NCI-H2171 (cell line): ENCODE measurements at places on chromosomes 5 and 9.

DNA sequence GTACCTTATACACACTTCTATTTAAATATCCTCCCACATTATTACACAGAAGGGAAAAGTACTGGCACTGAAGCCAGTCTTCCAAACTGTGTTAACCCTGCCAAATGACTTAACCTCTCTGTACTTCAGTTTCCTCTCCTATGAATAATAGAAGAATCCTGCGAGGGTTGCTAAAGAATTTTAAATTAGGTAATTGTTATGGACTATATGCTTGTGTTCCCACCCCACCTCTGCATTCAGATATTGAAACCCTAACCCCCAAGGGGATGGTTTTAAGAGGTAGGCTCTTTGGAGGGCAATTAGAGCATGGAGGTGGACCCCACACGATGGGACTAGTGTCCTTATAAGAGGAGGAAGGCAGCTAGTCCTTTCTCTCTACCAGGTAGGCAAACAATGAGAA lies 72.7 kb downstream of the TTLL11 start:
- no peak for DNase-seq

- DNase-seq: no peak
These were observed 3.8 kb downstream of the RGMB start for GRCh38 chr5:98777295-98777694.

DNA sequence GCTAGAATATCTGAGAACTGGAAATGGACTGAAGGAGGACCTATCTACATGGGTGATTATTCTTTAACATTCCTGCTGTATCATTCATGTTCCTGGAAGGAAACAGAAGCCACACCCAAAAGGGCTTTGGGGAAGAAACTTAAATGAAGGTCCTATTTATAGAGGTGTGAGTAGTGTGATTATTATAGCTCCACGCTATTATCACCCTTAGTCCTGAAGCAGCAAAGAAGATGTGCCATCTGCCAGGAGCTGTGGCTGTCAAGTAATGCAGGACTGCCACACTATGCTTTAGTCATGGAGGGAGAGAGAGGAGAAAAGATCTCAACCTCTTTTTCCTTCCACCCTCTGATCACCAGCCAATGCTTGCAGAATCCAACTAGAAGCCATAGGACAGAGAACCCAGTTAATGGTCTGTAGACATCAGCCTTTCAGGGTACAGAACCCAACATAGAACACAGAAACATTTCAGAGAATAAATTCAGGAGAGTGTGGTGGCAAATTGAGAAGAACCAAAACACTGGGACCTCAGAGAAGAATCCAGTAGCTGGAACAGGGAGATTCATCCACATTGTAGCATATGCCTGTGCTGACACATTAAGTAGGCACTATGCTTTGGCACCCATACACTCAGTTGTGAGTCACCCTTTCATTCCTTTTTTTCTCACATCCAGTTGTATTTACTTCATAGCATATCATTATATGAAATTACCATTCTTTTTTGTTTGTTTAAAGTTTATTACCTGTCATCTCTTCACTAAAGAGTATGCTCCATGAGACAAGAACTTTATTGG lies 21.0 kb upstream of the RNF180 start:
- no peak for DNase-seq

GRCh38 chr9:88990041-88990728 lies 1.1 kb upstream of the S1PR3 start:
- DNase-seq: no peak

GRCh38 chr5:11361768-11362167 lies 542.5 kb downstream of the CTNND2 start:
- no peak for DNase-seq

DNA sequence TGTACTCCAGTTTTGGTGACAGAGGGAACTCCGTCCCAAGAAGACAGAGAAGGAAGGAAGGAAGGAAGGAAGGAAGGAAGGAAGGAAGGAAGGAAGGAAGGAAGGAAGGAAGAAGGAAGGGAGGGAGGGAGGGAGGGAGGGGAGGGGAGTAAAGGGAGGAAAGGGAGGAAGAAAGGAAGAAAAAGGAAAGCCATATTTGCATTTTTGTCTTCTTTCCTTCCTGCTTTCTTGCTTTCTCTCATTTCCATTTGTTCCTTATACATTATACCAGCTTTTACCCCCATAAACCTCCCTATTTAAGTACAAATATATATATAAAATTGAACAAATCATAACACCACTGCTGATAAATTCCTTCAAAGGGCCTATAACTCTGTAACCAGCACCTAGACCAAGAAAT lies 151.8 kb downstream of the SMC2 start:
- no peak for DNase-seq

GRCh38 chr5:58887311-58887710 lies 304.4 kb downstream of the RAB3C start:
- DNase-seq: no peak

GRCh38 chr5:81070571-81071255 lies 110.5 kb downstream of the RASGRF2 start:
- no peak for DNase-seq

DNA sequence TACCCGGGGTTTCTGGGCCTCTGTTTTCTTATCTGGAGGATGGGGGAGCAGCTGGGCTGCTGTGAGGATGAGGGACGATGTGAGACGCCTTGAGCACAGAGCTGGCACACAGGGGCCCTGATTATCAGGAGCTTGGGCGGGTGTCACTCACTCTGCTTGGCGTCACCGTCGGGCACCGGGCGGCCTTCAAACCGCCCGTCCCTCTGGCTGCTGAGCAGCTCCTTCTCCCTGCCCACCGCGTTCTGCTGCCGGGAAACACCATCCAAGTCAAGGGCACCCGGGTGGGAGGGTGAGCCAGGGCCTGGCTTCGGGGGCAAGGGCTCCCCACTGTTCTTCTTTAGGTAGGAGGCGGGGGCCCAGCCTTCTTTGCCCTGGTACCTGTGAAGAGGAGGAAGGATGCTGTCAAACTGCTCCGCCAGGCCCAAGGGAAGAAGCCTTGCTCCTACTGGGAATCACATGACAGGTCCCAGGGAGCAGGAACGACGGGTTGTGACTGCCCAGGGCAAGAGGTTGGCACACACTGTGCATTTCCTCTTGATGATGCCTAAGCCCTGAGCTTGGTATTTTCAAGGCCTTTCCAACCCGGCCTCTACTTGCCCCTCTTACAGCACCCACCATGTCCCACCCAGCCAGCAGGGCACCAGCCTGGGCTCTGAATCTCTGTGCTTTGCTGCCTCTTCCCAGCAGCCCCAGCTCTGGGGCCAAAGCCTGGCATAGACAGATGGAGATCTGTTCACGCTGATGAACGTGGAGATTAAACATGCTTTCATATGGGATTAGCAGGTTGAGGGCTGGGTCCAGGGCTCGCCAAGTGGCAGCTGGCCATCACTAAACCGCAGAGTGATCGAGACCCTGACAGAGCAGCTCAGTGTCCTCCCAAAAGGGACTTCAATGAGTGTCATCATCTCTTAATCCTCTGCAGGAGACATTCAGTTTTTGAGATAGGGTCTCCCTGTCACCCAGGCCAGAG lies 66.9 kb upstream of the UBTD2 start:
- DNase-seq: no peak

GRCh38 chr9:72687331-72687730 lies 165.9 kb downstream of the TMC1 start:
- no peak for DNase-seq

GRCh38 chr9:116237456-116237855 lies 83.9 kb downstream of the PAPPA start:
- no peak for DNase-seq

GRCh38 chr9:86321373-86321772 lies 32.8 kb downstream of the TUT7 start:
- DNase-seq: no peak

GRCh38 chr5:111932199-111932598 lies 175.2 kb upstream of the NREP start:
- no peak for DNase-seq

GRCh38 chr5:179802207-179802883 lies 4.3 kb downstream of the MGAT4B start:
- no peak for DNase-seq

DNA sequence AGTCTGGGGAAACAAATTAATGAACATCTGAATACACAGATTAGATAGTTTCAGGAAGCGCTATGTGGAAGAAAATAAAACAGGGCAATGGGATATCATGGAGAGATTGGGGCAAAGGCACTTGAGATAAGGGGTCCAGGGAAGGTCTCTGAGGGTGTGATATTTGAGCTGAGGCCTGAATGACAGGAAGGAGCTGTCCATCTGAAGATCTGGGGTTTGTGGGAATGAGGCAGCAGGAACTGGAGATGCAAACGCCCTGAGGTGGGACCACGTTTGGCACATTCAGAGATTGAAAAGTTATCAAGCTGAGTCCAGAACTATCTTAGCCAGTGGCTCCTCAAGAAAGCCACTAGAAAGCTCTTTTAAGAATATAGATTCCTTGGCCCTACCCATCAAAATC lies 8.7 kb upstream of the DAB2IP start:
- DNase-seq: no peak

GRCh38 chr5:181134259-181134658 lies 3.3 kb upstream of the OR2V1 start:
- DNase-seq: no peak

DNA sequence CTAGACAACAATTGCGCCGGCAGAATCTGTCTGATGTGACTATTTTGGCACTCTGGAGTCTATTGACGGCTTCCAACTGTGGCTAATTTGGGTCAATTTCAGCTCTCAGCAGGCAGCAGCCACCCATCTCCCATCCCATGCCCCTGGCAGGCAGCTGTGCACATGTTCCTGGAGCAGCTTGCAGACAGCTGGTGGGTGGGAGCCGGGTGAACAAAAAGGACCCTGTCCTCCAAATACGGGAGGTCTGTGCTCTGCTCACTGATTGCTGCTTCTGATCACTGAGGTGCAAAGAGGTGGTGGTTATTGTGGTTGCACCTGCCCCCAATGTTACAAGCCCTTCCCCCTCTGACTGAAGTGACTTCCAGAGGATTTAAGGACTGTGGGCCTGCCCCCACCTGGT lies 45.0 kb upstream of the N4BP3 start:
- peak; percentile 67 for DNase-seq

DNA sequence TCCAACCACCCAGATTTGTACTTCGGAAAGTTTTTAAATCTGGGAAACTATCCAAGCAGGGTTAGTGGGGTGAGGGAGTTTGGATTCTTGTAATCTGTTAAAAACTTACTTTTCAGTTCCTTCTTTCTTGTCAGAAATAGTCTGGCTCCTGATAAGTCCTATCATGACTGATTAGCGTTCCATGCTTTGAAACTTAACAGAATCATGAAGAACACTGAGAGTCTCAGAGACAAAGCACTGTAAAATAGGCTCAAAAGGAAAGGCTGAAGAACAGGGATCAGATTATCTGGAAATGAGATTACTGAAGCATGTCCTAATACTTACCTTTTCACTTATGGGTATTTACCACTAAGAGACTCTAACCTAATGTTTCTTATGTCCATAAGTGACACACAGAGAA lies 242.5 kb downstream of the ARRDC3 start:
- DNase-seq: no peak

GRCh38 chr5:158023266-158023665 lies 164.3 kb upstream of the CLINT1 start:
- no peak for DNase-seq

GRCh38 chr5:179342577-179342976 lies 2.7 kb downstream of the ADAMTS2 start:
- no peak for DNase-seq

DNA sequence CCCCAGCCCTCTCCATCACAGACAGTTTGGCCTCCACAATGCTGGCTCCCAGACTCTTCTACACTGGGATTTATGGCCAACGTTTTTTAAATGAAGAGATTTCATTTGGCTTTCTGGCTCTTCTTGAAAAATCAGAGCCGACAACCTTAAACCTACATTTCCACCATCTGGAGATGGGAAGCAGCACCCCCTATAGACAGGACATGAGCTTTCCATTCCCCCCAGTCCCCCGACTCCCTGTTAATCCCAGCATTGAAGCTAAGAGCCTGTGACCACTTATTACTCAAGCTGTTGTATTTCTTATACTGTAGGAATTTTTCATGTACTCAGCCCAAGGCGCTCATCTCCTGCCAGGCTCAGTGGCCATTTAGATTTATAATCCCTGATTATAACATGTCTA lies 34.0 kb upstream of the AFAP1L1 start:
- DNase-seq: no peak

DNA sequence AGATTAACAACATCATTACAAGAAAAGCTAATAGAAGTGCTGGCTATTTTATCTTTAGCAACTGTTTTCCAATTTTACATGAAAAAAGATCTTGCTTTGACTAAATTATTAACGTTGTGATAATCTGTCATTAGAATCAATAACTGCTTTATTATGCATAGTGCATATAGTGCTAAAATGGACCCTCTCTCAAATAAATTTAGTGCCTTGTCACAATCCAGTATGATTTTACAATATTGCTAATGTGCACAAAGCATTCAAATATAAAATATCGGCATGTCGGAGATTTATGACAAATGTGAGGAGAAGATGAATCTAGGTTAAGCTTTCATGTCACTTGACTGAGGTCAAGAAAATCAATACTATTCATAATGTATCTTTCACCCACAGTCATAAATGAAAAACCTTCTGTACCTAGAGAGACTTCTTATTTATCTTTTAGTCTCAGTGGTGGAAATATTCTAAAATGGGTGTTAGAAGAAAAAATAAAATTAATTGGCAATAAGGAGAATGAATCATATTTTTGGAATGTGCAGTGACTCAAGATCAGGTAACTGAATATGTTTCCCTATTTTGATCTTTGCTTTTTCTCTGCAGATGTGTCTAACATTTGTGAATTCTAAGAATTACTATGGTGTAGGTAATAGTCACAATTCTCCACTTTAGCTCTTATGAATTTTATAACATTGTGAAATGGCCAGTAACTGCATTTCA lies 672.9 kb upstream of the GRAMD2B start:
- no peak for DNase-seq

DNA sequence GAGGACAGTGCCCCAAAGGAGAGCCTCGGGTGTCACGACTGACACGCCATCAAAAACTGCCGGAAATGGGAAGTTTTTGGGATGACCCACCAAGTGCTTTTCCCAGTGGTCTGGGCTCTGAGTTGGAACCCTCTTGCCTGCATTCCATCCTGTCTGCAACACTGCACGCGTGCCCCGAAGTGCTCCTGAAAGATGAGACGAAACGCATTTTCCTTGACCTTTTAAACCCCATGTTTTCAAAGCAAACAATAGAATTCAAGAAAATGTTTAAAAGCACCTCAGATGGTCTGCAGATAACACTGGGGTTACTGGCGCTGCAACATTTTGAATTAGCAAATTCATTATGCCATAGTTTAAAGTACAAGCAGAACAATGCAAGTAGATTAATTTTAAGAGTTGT lies 92.9 kb downstream of the ANKRD18A start:
- DNase-seq: no peak

- no peak for DNase-seq
These were observed 535 bp downstream of the JMY start for GRCh38 chr5:79236362-79236969.

DNA sequence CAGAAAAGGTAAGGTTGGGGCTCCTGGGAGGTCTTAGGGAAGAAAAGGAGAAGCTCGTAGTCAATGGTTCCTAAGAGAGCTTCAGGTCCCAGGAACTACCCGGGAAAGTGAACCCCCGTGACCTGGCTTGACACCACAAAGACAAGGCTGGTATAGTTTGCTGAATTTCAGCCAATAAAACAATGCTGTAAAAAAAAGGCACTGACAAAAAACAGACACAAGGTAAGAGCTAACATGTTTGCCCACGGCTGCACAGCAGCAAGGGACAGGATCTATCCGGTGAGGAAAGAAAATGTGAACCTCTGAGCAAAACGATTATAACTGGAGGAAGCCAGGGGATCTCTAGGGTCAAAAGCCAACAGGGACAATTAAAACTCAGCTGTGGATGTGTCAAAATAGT lies 17.1 kb downstream of the SLIT3 start:
- DNase-seq: no peak
